ENCODE measurements at places on chromosomes 4 and X.

DNA sequence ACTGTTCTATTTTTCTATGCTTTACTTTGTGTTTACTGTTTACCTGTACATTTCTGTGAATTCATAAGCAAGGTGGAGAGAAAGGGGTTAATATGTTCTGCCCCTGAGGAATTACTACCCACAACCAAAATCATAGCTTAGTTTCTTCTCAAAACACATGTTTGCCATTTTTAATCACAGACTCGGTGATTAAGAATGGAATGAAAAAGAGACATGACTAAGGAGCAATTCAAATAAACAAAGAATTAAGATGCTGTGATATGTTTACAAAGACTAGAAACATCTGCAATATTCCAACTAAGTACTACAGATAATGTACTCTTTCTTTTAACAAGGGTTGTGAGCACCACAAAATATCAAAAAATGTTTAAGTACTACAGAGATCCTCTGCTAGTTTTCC is 11.7 kb upstream of the FAT4 start:
- no peak for DNase-seq

DNA sequence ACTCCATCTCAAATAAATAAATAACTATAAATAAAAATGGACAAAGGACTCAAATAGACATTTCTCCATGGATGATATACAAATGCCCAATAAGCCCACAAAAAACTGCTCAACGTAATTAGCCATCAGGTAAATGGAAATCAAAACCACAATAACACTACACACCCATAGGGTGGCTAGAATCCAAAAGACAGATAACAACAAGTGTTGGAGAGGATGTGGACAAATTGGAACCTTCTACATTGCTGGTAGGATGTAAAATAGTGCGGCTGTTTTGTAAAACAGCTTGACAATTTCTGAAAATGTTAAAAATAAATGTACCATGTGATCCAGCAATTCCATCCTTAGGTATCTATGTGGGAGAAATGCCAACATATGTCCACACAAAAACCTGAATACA is 52.1 kb downstream of the ZNF157 start:
- no peak for DNase-seq

- DNase-seq, result no peak
Observed at GRCh38 chrX:148784856-148785255, 284.4 kb downstream of the AFF2 start.

GRCh38 chr4:81651243-81651899 is 179.7 kb upstream of the RASGEF1B start:
- DNase-seq, result no peak

DNA sequence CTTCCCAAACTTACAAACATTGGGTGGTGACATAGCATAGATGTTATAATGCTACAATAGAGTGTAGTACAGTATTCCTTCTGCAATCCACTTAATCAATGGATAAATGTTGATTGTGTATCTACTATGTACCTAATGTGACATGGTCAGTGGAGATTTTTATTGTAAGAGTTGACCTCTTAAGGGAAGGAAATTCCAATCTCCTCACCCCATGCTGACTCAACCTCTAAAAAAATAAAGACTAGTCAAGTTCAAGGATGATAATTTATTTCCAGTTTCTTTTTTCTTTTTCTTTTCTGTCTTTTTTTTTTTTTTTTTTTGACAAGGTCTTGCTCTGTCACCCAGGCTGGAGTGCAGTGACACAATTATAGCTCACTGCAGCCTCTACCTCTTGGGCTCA is 206.5 kb upstream of the STS start:
- no peak for DNase-seq

DNA sequence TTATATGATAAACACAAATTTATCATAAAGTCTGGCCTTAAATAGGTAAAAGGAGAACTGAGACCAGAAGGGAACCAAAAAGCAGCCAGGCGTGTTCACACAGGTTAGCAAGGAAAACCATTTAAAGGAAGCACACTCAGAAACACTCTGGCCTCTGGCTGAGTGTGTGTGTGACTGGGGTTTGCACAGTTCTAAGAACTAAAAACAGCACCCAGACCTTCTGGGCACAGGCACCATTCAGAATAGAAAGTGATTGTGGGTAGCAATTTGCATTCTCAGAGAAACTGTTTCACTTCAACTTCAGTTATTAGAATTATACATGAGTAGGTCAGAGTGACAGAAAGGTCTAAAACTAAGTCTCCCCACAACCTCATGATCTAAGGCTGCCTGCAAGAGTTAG is 10.0 kb downstream of the GPR82 start:
- DNase-seq, result no peak

- no peak for DNase-seq
Observed at GRCh38 chr4:55183926-55184599, 58.7 kb upstream of the KDR start.

DNA sequence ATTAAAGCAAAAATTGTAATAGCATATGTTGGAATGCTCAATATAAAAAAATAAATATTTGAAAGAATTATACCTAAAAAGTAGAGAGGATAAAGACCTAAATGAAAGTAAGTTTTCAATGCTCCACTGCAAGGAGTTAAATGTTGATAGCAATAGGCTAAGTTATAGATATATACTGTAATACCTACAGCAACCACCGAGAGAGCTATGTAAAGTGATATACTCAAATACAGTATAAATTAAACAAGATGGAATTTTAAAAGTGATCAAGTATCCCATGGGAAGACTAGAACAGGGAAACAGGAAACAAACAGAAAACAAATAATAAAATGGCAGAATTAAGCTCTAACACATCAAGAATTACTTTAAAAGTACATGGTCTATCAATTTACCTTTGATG is 73.9 kb downstream of the CASP3 start:
- no peak for DNase-seq

DNA sequence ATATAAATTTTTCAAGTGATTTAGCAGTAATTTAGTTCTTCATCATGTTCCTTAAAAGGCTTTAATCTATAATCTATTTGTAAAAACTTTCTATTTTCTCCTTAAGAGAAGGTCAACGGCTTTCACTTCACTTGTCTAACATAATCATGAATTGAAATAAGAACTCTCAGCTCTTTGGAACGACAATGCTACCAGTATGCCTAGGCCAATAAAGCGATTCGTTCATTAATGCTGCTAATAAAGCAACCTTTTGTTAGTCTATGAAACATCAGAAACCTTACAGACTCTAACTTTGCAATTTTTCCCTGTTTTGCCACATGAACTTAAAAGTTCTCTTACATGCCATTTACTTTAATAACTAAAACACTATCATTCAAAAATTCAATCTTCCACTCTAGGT is 47.6 kb downstream of the FBXW7 start:
- DNase-seq, result no peak

DNA sequence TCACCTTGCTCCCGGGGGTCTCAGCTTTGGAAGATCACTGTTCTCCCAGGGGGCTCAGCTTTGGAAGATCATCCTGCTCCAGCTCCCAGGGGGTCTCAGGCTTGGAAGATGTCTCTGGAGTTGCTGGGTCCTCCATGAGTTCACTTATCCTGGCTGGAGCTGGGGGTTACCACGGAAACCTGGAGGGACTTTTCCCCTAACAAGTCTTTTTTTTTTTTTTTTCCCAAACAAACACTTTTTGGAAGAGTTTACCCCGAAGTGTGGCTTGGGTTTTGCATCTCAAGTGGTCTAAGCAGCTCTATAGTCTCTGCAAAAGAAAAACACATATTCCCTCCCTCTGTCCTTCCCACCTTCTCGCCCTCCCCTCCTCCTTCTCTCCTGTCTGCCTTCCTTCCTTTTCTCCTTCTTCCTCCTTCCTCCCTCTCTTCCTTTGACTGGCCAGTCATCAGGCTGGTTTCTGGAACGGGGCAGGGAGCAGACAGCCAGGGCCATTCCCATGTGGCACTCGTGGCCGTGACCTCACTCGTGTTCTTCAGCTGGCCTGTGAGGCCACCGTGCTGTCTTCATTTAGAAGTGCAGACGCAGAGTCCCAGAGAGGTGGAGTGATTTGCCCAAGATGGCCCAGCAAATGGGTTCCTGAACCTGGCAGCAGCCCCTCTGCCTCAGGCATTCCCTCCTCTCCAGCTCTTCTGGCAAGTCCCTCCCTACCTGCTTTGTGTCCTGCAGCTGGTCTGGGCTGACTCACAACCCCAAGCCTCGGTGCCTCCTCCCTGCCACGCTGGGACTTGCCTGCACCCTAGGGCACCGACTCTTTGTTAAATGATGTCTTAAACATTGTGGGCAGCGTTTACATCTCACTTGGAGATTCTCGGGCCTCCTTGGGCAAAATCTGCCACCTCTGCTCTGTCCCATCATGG is 25.9 kb upstream of the HMX1 start:
- no peak for DNase-seq

GRCh38 chrX:42732506-42732905 is 45.5 kb downstream of the PPP1R2C start:
- DNase-seq, result no peak

- DNase-seq, result no peak
Observed at GRCh38 chrX:29318012-29318411, 730.8 kb downstream of the IL1RAPL1 start.

GRCh38 chr4:15836362-15836761 is 58.2 kb downstream of the CD38 start:
- DNase-seq, result no peak

DNA sequence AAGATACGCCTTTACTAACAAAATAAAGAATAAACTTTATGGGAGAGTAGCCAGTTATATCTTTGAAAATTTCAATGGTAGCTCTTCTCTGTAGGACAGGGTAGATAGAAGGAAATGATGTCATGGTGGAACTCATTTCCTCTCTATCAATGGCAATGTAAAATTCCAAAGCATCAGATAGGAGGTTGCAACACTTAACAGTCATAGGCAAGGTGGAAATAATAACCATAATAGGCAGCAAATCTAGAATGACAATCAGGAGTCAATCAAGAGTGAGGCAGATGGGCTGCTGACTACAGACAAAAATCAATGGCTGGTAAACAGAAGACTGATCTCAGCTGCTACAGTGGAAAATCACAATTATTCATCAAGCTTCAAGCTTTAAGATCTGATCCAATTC is 53.9 kb upstream of the TET2 start:
- DNase-seq, result no peak

- DNase-seq, result no peak
Observed at GRCh38 chr4:186037692-186038658, 31.0 kb upstream of the TLR3 start.

GRCh38 chr4:155667222-155667567 is 547 bp downstream of the GUCY1A1 start:
- DNase-seq, result no peak

DNA sequence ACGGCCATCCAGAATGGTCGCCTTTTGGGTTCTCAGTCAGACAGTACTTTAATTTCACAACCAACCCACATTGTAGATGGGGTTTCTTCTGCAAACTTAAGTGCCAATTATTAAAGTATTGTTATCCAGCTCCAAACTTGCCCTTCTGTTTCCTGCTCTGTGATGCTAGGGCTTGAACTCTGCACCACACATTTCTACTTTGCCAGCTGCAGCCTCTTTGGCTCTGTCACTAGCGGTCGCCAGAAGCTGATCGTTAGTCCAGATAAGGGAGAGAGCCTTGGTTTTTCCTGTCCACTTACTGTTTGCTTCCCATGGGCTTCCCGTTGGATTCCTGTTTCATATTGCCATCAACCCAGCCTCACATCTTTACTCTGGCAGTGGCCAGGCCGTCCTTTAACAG is 196.6 kb downstream of the ASB9 start:
- DNase-seq, result no peak

DNA sequence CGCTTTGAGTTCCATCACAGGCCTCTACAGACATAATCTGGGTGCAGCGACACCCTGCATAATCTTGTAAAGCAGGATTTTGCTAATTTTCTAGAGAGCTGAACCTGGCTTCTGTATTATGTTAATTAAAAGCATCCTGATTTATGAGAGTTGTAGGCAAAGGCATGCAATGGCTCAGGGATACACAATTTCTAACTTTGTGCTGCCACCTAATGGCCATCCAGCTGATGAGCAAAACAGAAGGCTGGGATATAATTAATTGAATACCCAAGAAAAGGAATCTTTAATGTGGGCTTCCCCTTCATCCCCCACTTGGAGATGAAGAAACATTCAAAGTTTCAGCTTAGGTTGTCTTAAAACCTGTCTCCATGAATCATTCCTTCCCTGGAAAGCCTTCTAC is 78.1 kb downstream of the BMP15 start:
- no peak for DNase-seq

DNA sequence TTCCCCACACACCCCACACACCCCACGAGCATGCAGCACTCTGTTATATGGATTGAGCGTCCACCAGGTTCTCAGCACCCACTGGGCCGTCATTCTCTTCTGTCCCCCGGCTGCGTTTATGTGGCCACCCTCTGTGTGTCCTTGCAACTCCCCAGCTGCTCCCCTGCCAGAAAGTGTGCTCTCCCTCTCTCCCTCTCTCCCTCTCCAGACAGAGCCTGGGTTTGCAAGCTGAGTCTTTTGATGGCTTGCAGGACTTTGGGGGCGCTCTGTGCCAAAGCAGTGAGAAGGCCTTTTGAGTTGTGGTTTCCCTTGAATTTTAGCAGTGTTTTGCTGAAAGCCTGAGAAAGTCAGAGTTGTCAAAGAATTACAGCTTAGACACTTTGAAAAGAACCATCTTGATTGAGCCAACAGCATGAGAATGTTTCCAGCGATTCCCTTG is 173.5 kb downstream of the DCLK2 start:
- DNase-seq, result no peak

DNA sequence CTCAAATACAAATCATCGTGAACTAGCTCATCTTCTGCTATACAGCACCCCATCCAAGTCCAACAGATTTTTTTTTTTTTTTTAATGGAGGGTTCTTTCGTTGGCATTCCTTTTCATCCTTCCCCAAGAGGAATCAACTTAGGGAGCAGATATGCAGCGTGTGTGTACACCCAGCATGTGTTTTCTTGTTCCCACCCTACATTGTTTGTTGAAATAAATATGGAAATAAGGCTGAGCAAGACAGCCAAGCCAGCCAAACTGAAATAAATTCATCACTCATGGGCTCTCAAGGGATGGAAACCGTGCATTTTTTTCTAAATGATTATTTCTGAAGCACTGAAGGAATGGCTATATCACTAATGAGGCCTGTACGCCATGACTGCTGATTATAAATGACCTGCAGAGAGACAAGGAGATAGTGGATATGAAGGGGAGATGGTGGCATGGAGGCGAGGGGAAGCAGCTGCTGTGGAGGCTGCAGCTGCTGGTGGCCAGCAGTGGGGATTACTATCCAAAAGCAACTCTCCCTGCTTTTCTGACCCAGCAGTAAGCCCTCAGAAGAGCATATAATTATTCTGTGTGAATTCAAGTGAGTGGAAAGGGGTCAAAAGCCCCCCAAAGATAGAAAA is 173.9 kb downstream of the MGST2 start:
- DNase-seq, result no peak

DNA sequence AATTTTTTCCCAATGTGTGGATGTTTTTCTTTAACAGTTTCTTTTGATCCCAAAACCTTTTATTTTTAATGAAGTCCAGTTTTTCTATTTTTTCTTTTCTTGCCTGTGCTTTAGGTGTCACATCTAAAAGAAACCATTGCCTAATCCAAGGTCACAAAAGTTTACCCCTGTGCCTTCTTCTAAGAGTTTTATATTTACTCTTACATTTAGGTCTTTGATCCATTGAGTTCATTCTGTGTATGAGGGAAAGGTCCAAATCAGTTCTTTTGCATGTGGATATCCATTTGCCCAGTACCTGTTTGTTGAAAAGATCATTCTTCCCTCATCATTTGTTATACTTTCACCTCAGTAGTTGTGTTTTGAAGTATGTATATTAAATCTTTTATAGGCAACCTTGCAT is 13.0 kb downstream of the LRP2BP start:
- DNase-seq, result no peak
